ENCODE measurements at places on chromosomes 1 and 21. TPM values are rescaled to one million over a fixed set of nuclear protein-coding genes. Genes with fewer than 3 reads are reported as not detected.

PKP1 gene
- total RNA-seq = 0.22 TPM

PRUNE1 gene
- 29.0 TPM for total RNA-seq

TMPRSS15 gene
- total RNA-seq = 0.61 TPM

- peaks cover 15% of the 10 kb centered on the region for H3K4me1 ChIP-seq
- H3K27me3 ChIP-seq = no peaks in the 10 kb centered on the region
- DNase-seq = no peak
- H3K27ac ChIP-seq = no peak overlapping the region
- H3K36me3 ChIP-seq = no peaks in the 10 kb centered on the region
- H3K4me3 ChIP-seq = no peak overlapping the region
Observed at GRCh38 chr1:32289256-32289655, 2.6 kb upstream of the HDAC1 start.

GRCh38 chr21:45224189-45224938 lies 63.3 kb downstream of the POFUT2 start:
- H3K4me1 ChIP-seq = peaks cover 3% of the 10 kb centered on the region
- no peaks in the 10 kb centered on the region for H3K27me3 ChIP-seq
- H3K36me3 ChIP-seq = peaks cover 33% of the 10 kb centered on the region

DNA sequence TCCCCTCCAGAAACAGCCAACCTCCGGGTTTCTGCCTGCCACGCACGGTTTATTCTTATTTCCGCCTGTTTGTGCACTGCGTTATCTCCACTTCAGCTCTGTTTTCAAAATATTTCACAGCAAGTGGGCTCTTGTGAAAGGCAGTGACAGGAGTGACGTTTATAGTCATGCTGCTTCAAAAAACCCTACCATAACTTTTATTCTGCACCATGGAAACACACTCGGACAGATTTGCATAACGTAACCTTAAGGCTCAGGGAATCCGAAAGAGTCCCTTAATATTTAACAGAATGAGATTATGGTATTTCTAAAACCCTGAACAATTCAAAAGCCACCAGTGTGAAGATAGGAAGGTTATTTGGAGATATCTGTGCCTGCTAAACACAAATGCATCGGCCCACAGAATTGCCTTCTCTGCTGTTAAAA lies 782 bp upstream of the SDE2 start:
- no peaks in the 10 kb centered on the region for H3K27me3 ChIP-seq
- DNase-seq = no peak
- peaks cover 21% of the 10 kb centered on the region for H3K4me1 ChIP-seq
- peak overlapping the region; percentile 90 for H3K4me3 ChIP-seq
